ENCODE measurements at places on chromosomes 1 and 21. TPM values are rescaled to one million over a fixed set of nuclear protein-coding genes. Genes with fewer than 3 reads are reported as not detected.

AQP10 gene
- not detected for total RNA-seq

KCTD3 gene
- total RNA-seq: 53.4 TPM

SELE gene
- 3.6 TPM for total RNA-seq

ST7L gene
- 19.0 TPM for total RNA-seq

RPE65 gene
- 10.1 TPM for total RNA-seq

RNF220 gene
- 95.3 TPM for total RNA-seq

CD52 gene
- not detected for total RNA-seq

CHRM3 gene
- 6.0 TPM for total RNA-seq

C4BPB gene
- total RNA-seq: 2.9 TPM

HCRTR1 gene
- total RNA-seq: 6.7 TPM

FAM78B gene
- 13.5 TPM for total RNA-seq

PLEKHM2 gene
- 26.0 TPM for total RNA-seq

FCGR1A gene
- total RNA-seq: 23.8 TPM

ARTN gene
- total RNA-seq: 4.8 TPM

BNIPL gene
- 13.7 TPM for total RNA-seq

FNBP1L gene
- total RNA-seq: 33.5 TPM

TMEM82 gene
- not detected for total RNA-seq

OR2T34 gene
- not detected for total RNA-seq

PUM1 gene
- 57.8 TPM for total RNA-seq

FAM131C gene
- total RNA-seq: 3.6 TPM

SHISAL2A gene
- 2.2 TPM for total RNA-seq

EDARADD gene
- 5.3 TPM for total RNA-seq

REN gene
- not detected for total RNA-seq

ENAH gene
- total RNA-seq: 279 TPM

OR2L13 gene
- 3.1 TPM for total RNA-seq

TLCD4 gene
- 35.6 TPM for total RNA-seq

GPX7 gene
- total RNA-seq: 96.8 TPM

ACAP3 gene
- total RNA-seq: 49.6 TPM

CD5L gene
- not detected for total RNA-seq

FYB2 gene
- 15.6 TPM for total RNA-seq

SEMA6C gene
- total RNA-seq: 4.8 TPM

BATF3 gene
- 44.8 TPM for total RNA-seq

HES3 gene
- not detected for total RNA-seq

C1orf21 gene
- total RNA-seq: 54.7 TPM

HDGF gene
- 69.8 TPM for total RNA-seq

ZFP69 gene
- total RNA-seq: 8.9 TPM

CLCNKA gene
- total RNA-seq: not detected

GIPC2 gene
- 9.4 TPM for total RNA-seq

SPAG17 gene
- 4.1 TPM for total RNA-seq

Measured in umbilical cord (tissue), 2 donors.